NCI-H1105 treated with DMSO at 0.1 percent for 48 hours (cell line): ENCODE measurements at places on chromosomes 3 and 15.
A peak's percentile ranks its signal among the peaks of the same experiment; 100 is the strongest.

- no peak for DNase-seq
These were observed 144.0 kb downstream of the CHSY1 start for GRCh38 chr15:101107625-101108460.

- no peak for DNase-seq
These were observed 281.9 kb upstream of the DPH6 start for GRCh38 chr15:35827911-35828310.

- DNase-seq = peak; percentile 28
These were observed 59.3 kb upstream of the CHMP2B start for GRCh38 chr3:87167628-87168456.

DNA sequence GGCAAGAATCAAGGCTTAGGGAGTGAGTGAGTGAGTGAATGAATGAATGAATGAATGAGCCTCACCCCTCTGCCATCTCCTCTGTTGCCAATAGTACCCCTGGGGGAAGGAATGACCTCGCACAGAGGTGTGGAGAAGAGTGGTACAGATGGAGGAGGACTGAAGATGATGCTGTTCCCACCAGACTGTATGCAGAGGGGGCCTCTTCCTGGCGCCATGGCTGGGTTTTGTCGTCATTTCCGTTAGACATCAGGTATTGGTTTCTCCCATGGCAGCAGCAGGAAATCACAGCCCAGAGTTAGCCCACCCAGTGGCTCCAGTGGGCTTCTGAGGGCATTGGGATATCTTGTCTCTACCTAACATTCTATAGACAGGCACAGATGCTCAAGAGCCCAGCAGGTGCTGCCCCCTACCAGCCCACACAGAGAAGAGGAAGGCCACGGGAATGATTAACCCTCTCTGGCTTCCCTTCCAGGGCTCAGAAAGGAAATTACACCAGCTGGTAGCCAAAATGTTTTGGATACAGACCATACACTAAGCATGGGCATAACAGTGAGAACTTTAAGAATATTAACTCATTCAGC, 109.8 kb upstream of the SLC6A11 start:
- peak; percentile 1 for DNase-seq

- no peak for DNase-seq
These were observed 596.7 kb downstream of the PDCD6IP start for GRCh38 chr3:34394978-34395748.

DNA sequence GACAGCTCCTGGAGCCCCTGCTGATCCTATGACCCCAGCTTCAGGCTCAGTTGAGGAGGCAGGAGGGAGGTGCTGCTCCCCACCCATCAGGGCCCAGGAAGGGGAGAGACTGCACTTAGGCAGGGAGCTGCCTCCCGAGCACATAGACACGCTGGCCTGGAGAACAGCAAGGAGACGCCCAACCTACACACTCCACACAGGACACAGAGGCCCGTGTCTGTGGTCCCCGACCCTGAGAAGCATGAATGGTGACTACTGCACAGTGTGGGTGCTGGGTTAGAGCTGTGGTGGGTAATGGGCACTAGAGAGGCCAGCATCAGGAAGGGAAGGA, 1.1 kb upstream of the HHATL start:
- DNase-seq = no peak

- DNase-seq = no peak
These were observed 1.2 kb downstream of the ANXA2 start for GRCh38 chr15:60396560-60396957.

GRCh38 chr15:67224889-67225288, 29.6 kb downstream of the AAGAB start:
- DNase-seq = no peak

DNA sequence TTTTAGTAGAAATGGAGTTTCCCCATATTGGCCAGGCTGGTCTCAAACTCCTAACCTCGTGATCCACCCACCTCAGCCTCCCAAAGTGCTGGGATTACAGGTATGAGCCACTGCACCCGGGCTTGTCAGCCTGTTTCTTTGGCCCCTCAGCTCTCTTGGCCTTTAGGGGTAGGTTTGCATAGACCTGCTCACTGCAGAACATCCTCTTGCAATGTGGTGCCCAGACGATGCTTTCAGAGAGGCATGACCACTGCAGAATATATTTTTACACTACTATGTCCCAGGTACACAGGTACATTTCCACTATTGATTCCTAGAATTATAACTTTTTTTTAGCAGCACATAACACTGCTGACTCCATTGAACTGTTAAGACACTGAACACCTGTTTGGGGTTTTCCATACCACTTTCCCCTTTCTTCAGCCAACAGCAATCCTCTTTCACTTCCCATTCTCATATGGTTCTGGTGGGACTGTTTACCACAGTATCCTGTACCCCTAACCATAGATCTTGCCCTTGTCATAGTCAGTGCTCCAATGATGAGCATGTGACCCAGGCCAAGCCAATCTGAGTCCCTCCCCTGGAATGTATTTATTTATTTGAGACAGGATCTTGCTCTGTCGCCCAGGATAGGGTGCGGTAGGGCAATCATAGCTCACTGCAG, 21.1 kb downstream of the CCDC32 start:
- no peak for DNase-seq

DNA sequence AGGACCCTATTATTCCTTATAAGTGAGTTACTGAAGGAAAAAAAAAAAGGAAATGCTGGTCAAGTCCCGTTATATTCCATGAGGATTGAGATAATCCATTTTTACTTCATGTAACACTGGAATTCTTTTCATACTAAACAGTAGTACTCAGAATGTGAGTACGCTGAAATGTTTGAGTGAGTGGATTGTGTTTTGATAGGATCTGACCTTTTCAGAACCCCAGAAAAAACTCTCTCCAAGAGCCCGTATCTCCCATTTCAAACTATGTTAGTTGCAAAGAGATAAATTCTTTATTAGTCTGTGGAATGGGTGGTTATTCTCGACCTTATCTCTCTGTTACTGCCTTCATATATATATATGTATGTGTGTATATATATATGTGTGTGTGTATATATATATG, 2.5 kb upstream of the LPP start:
- no peak for DNase-seq

DNA sequence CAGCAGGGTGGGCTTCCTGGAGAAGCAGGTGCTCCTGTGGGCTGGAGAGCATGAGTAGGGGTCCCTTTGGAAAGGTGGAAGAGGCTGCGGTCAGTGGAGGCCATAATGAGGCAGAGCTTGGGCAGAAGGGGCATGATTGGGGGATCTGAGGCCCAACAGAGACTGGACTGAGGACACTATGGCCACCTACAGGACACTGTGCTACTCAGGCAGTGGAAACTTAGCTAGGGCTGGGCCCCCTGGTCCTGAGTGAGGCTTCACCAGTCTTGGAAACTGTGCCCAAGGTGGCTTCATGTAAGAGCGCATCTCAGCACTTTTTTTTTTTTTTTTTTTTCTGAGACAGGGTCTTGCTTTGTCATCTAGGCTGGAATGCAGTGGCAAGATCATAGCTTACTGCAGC, 6.3 kb upstream of the COMMD4 start:
- no peak for DNase-seq

DNA sequence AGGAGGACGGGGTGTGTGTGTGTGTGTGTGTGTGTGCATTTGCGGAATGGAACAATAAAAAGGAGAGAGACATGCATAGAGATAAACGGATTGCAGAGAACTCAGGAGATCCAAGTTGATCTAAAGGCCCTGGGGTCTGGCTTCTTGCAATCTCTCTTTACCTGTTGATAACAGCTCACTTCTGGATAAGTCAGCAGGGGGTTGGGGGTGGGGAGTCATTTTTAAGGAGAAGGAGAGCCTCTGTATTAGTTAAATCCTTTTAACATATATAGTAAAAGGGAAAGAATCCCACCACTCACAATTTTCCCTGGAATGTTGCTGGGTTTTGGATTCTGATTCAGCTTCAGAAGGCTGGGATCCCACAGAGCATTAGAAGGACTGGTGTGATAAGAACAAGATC, 87.5 kb upstream of the MITF start:
- no peak for DNase-seq

GRCh38 chr3:120449701-120450599, 842 bp downstream of the FSTL1 start:
- DNase-seq = peak; percentile 51

- no peak for DNase-seq
These were observed 285.1 kb downstream of the PTPRG start for GRCh38 chr3:61846488-61846887.

GRCh38 chr15:72982714-72983113, 69.5 kb upstream of the NEO1 start:
- DNase-seq = no peak

DNA sequence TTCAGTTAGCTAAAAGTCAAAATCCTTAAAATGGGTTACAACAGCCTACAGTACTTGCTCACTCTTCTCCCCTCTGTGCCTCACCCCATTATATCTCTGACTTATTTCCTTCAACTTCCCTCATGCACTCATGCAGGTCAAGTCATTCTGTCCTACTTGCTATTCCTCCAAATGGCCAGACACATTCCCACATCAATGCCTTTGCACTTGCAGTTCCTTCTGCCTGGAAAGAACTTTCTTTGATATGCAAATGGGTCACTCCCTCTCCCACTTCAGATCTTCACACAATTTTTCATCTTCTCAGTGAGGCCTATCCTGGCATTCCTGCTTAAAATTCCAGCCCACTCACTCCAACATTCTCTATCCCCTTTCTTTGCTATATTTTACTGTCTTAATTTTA, 547.2 kb upstream of the TGFBR2 start:
- no peak for DNase-seq

DNA sequence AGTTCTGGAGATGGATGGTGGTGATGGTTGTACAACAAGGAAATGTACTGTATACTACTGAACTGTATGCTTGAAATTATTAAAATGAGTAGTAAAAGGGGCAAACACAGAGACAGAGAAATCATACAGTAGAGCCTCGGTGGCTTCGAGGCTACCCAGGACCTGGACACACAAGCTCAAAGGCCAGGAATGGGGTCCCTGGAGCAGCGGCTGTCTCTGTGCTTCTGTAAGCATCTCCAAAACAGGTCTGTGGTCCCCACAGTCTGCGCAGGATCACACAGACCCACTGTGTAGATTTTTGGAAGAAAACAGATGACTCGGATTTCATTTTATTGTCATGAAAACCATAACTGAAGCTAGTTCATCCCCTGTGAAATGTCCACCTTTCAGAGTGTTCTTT, 39.7 kb downstream of the PGPEP1L start:
- no peak for DNase-seq

DNA sequence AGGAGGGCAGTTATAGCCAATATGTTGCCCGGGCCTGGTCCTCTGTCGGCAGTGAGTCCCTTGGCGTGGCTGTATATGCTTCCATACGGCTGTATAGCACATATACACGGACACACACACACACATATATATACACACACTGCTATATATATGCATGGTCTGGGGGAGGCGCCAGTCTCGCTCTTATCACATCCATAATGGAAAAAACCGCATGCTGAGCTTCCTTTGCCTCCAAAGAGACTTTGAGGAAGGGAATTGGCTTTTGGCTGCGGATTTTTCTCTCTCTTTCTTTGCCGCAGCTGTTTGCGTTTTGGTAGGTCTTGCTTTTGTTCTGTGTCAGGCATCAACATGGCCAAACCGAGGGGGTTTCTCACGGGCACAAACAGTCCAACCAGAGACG, 11.3 kb upstream of the TMEM115 start:
- DNase-seq = no peak

- no peak for DNase-seq
These were observed 4.5 kb upstream of the LSAMP start for GRCh38 chr3:116449546-116450350.

DNA sequence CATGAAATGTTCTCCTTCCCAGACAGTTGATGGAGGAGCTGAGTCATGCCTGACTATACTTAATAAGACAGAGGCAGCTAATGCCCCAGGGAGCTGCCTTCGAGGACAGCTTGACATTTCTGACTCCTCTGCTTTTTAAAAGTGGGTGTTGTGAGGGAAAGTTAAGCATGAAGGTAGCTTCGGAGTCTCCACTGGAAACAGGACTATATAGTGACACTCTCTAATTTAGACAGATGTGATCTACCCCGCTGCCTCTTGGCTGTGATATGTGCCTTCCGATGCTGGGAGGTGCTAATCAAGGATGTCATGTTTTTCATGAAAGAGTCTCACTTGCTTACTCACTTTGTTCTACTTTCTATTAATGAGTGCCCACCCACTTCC, 72.7 kb downstream of the IL1RAP start:
- no peak for DNase-seq

GRCh38 chr3:150414258-150414657, 6.2 kb downstream of the TSC22D2 start:
- no peak for DNase-seq

GRCh38 chr15:71792521-71792920, 17.8 kb upstream of the NR2E3 start:
- DNase-seq = no peak
